Fibroblast of the aortic adventitia (primary cell): ENCODE measurements at places on chromosomes 6 and 20. TPM values are rescaled to one million over a fixed set of nuclear protein-coding genes. Genes with fewer than 3 reads are reported as not detected.
A peak's percentile ranks its signal among the peaks of the same experiment; 100 is the strongest.

DNA sequence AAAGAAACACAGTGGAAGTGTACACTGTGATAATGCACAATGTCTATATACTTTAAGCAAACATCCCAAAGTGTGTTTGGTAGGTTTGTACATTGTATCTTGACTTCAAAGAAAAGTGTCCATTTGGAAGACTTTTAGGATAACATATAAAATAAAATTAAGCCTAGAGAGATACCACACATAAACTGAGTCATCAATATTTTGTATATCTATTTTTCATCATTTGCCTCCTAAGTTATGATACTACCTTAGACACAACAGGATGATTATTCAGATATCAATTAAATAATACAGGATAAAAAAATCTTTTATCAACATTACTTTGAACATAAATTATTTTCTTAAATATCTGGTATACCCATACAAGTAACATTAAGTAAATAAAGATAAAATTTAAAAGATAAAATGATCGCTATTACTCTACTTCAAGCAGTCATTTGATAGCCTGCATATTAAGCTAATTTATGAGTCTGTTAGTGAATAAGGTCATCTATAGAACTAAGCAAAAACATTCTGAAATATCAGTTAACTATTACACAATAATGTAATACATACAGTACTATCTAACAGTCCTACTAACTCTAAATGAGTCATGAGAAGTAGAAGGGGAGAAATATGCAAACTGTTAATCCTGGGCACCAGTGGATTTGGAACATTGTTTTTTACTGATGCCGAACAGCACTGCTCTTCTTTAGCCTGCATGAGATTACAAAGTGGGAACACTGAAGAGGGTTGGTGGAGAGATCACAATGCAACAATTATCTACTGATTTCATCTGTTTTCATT is 158.4 kb upstream of the SIM1 start:
- peak; percentile 59 for DNase-seq

Gene SPATA25
- total RNA-seq: 2.1 and 9.6 TPM in 2 replicates

Gene LIN28B
- total RNA-seq: not detected in 2 replicates

DNA sequence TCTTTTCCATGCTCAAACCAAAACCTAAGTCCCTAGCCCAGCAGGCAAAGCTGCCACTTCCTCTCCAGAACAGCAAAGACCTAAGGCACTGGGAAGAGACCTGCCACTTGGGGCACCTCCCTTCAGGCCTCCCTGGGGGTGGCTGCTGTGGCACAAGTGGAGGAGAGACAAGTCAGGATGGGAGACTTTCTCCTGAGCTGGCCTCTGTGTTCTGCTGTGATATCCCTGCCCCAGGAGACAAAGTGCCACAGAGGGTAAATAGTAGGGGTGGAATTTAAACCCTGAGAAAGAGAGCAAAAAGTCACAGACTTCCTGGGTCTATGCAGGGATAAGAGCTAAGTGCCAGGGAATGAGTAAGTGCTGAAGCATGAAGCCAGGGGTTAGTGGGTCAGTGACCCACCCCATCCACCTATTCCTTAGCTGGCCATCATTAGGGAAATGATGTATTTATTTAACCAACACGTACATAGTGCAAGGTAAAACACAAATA is 84.2 kb downstream of the MRPL14 start:
- peak; percentile 55 for DNase-seq
